ENCODE measurements at places on chromosomes 11 and 22.

DNA sequence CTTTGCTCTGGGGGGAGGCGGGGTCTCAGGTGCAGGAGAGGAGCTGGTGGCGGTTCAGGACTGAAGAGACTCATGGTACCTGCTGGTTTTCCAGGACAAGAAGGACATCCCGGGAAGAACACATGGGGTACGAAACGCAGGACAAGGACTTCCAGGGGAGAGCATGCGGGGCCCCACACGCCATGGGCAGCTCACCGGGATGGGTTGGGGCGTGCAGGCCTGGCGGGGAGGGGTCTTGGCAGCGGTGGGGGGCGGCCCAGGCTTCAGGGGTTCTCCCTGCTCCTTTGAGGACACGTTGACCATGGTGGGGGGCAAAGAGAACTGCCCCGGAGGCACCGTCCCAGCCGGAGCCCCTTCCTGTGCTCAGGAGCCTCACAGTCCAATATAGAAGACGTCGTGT lies 673.2 kb downstream of the BRD1 start:
- no peak for DNase-seq

DNA sequence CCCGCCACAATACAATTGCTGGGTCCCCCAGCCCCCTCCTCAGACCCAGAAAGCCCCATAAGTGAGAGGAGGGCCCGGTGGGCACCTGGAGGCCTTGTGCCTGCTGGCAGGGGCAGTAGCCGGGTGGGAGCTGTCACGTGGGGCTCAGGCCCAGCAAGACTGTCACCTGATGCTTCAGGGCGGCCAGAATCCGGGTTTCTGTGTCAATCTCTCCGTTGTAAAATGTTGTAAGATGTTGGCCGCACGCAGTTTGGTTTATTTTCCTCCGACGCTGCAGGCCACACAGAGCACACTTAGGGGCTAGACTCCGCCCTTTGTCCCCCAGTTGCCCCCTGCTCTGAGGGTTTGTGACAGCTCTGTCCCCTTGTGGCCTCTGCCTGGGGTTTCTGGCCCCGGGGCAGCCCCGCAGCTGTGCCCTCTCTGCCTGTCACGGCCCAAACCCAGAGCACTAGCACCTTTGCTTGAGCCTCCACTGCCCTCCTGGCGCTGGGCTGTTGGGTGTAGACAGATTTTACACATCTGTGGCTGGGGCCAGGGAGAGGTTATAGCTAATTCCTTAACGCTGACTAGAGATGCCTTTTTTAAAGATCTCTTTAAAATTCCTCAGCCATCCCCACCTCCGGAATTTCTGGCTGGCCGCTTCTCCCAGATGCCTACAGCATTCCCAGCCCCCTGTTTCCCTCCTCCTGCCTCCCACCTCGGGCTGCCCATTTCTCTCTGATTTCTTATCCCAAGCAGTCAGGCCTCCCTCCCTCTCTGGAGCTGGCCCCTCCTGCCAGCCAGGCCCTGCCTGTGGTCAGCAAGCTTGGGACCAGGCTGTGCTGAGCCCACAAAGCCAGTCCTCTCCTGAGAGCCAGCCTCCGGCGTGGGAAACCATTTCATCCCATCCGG lies 3.2 kb upstream of the PRR5 start:
- no peak for DNase-seq

DNA sequence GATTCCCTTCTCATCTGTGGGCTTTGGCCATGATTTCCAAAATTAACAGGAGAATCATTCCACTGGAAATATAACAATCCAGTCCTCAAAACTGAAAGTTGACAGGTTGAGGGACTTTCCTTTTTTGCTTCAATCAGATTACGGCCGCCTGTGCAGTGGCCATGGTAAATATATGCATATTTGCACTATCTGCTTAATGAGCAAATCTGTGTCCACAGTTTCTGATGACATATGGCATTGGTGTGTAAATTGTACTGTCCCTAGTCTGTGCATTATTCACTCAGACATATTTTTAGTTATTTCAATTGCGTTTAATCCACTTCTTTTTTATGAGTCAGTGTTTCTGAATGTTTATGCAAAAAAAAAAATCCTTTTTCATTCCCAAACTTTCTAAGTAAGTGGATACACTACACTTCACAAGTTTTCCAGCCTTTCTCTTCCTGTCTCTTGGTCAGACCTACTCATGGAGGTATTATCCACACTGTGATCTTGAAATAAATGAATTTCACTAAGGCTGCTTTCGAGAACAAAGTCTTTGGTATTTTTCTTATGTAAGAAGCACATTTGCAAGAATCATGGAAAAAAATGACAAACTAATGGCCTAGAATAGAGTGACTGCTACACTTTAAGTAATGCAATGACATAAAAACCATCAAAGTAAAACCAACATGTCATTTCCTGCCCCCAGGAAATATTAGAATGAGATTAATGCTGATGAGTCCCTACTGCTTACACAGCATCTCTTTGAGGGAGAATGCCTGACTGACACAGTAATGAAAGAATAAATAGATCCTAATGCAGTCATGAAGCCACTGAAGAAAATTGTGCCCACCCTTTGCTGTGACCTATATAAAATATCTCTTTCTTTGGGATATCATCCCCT lies 76.4 kb upstream of the MTNR1B start:
- DNase-seq: no peak

GRCh38 chr22:45083659-45084305 lies 74.0 kb upstream of the PHF21B start:
- no peak for DNase-seq

GRCh38 chr11:64726867-64727530 lies 4.0 kb upstream of the NRXN2 start:
- no peak for DNase-seq

- DNase-seq: no peak
Measured at GRCh38 chr11:33478111-33478573, 221.0 kb downstream of the HIPK3 start.

- DNase-seq: no peak
Measured at GRCh38 chr22:33593818-33594217, 326.5 kb downstream of the LARGE1 start.

DNA sequence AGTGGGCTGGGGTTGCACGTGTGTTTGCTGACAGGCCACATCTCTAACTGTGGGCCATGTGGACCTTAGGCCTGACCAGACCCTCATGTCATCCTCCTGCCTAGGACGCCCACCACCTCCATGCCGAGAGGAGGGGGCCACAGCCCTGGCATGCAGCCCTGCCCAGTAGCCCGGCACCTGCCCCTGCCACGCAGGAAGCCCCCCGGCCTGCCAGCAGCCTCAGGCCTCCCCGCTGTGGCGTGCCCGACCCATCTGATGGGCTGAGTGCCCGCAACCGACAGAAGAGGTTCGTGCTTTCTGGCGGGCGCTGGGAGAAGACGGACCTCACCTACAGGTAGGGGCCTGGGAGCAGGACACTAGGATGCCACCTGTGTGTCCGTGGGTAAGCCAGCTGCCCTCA lies 6.4 kb downstream of the MMP11 start:
- DNase-seq: no peak

- DNase-seq: no peak
Measured at GRCh38 chr22:25818541-25818940, 76.6 kb downstream of the MYO18B start.

DNA sequence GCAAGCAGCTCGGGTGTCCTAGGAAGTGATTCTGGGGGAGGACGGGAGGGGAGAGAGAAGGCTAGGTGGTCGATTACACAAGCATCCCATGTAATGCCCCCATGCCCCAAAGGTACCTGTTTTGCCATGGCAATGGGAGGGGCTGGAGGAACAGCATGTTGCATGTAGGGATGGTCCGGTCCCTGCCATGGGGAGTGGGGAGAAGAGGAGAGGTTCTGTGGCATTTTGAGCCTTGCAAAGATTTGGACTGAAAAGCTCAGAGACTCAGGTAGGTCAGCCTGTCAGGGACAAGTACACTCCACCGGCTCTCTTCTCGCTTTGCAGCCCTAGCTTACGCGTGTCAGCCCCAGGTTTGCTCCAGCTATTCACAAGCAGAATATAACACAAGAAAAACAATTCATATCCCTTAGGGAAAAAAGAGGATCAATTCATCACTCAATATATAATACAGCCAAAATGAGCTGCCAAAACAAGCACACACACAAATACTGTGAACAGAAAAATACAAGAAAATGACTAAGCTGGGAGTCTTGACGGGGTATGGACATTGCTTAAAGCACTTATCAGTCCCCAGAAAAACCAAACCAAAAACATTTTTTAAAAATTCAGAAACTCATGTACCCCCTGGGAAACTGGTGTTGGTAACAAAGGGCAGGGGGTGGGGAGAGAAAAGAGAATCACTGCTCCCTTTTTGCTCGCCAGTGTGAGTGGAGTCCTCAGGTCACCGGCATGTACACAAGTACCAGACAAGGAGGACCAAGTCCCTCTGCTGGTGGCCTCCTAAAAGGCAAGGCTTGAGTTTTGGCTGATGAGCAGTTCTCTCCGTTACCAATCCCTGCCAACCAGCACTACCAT lies 21.6 kb downstream of the APOL5 start:
- DNase-seq: no peak

- DNase-seq: no peak
Measured at GRCh38 chr22:38485783-38486182, 17.9 kb downstream of the KDELR3 start.

DNA sequence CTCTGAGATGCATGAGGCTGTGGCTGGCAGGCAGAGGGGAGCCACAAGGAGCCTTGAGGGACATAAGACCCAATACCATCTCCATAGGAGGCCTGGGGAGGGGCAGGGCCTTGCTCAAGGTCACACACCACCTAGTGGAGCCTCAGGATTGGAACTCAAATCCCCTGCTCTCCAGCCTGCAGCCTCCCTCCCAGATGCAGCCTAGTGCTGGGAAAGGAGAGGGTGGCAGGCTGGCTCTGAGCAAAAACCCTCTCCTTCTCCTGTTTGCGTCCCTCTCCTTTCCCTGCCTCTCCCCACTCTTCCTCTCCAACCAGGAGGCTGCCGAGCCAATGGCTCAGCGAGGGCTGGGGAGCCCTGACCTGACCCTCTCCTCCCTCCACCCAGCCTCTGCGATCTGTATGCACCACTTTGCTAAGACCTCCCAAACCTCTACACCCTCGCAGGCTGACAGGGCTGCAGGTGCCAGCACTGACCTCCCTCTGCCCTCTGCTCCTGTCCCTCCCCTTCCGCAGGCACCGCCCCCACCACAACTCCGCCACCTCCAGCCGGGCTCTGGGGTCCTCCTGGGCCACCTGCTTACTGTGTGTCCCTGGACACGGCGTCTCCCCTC lies 14.7 kb downstream of the IGLL1 start:
- no peak for DNase-seq

DNA sequence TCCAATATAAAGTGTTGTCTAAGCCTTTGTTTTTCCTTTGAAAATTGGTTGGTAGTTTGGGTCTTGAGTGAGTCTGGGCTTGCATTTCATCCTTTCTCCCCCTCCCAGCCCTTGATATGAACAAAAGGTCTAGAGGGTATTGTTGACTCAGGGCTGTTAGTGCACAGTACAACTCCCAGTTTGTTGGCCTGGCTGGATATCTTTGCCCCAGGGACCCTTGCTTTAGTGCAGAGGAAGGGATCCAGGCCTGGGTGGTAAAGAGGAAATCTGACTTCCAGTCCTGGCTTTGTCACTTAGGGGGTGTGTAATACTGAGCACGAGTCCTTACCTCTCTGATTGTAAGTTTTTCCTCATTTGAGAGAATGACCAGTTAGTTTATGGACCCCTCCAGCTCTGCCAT lies 330.4 kb downstream of the TMEM135 start:
- no peak for DNase-seq

DNA sequence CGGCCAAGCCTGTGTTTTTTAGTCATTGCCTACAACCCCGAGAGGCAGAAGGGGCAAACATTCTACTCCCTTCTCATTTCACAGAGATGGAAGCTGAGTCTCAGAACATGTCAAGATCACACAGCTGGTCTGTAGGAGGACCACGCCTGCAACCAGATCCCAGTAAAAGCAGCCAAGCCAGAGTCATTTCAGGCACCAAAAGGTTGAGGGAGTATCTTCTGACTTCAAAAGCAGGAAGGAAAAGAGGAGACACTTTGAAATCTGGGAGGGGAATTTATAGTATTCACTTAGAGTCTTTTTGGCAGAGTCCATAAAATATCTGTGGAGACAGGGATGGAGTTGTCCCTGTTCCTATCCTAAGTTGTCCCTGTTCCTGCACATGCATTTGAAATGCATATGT lies 17.9 kb upstream of the ZDHHC13 start:
- no peak for DNase-seq

DNA sequence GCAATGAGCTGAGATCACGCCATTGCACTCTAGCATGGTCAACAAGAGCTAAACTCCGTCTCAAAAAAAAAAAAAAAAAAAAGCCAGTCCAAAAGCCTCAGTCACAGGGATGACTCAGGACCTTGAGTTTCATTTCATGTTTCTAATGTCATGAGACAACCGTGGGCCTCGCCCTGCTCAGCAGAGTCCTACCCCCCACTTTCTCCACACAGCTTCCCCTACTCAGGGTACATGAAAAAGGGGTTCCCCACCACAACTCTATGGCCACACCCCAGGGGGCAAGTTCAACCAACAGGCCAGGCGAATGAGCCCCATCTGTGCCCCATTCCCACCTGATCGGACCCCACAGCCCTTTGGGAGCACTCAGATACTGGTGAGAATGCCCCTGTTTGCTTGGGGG lies 24.3 kb upstream of the ADA2 start:
- no peak for DNase-seq

GRCh38 chr11:34899633-34900016 lies 16.6 kb downstream of the APIP start:
- no peak for DNase-seq

- no peak for DNase-seq
Measured at GRCh38 chr22:27687984-27688545, 113.5 kb downstream of the MN1 start.

DNA sequence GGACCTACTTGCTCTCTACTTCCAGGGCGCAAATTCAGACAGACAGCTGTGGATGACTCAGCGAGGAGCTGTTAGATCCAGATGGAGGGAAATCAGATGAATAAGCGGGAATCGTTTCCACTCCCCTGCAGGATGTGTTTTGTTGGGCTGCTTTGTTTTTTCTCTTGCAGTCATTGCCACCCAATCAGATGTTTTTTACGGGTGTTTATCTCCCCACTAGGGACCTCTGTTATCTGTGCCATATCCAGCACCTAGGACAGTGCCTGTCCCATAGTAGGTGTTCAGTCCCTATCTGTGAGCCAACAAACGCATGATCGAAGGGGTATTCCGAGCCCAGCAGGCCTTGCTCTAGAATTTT lies 51.1 kb upstream of the PARVG start:
- DNase-seq: no peak

GRCh38 chr22:44801476-44801875 lies 49.1 kb downstream of the ARHGAP8 start:
- DNase-seq: no peak

GRCh38 chr11:69409812-69410645 lies 71.4 kb upstream of the LINC01488 start:
- DNase-seq: peak; percentile 93

- DNase-seq: no peak
Measured at GRCh38 chr11:131817687-131818188, 447.3 kb downstream of the NTM start.

GRCh38 chr22:17264321-17265052 lies 45.3 kb upstream of the ADA2 start:
- DNase-seq: no peak

DNA sequence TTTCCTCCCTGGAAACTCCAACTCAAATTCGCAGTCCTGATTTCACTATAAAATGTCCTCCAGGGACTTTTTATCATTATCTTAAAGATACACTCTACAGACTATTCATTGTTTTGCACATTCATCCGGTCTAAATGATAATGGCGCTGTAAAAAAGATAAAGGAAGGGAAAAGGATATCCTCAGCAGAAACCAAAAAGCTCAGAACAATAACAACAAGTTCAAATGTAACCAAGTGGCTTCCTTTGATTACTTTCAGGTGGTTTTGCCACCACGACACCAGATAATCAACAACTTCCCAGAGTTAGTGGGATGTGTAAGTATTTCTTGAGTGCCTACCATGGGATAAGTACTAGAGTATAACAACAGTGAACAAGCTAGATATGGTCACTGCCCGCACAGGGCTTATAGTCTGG lies 26.3 kb downstream of the PRCP start:
- no peak for DNase-seq

- DNase-seq: no peak
Measured at GRCh38 chr22:49197986-49198704, 629.5 kb downstream of the BRD1 start.

Measured in CMK (cell line).